ENCODE measurements at places on chromosomes 1 and 21. TPM values are rescaled to one million over a fixed set of nuclear protein-coding genes. Genes with fewer than 3 reads are reported as not detected.

DNA sequence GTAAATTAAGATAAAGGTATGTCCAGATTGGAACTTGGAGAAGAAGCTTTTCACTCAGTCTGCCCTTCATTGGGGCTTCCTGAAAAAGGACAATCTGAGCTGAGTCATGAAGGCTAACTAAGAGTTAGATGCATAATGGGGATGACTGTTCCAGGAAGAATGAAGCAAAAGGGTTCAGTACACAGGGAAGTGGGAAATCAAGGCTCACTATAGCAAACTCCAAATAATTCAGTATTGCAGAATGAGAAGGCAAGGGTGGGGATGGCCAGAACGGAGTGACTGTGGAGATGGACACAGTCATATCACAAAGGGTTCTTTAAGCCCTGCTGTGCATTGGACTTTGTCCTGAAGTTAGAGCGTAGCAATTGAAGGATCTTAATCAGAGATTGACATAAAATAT lies 158.3 kb downstream of the FGGY start:
- DNase-seq: no peak

- DNase-seq: peak; percentile 16
Measured at GRCh38 chr1:1082776-1083415, 8.8 kb upstream of the RNF223 start.

- no peak for DNase-seq
Measured at GRCh38 chr1:200909757-200910239, 15.1 kb downstream of the INAVA start.

NTMT2 gene
- 0.73 TPM for total RNA-seq

GRCh38 chr1:156417401-156418020 lies 48.5 kb downstream of the RHBG start:
- no peak for DNase-seq

TOR1AIP2 gene
- total RNA-seq: 40.8 TPM

DNA sequence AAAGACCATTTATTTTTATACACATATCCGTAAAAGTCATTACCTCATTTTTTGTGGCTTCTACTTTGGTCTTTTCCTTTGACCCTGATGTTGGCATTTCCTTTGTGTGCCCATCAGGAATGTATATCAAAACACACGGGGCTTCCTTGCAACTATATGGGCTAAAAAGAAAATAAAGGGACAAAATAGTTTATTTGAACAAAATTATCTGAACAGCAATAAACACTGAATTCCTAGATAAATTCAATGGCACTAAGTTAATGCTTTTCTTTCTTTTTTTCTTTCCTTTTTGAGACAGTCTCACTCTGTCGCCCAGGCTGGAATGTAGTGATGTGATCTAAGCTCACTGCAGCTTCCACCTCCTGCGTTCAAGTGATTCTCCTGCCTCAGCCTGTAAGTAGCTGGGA lies 45.2 kb downstream of the EPRS1 start:
- no peak for DNase-seq

GRCh38 chr1:232767305-232768074 lies 37.7 kb upstream of the MAP10 start:
- peak; percentile 31 for DNase-seq

- DNase-seq: no peak
Measured at GRCh38 chr1:5273280-5274003, 619.0 kb downstream of the AJAP1 start.

RGS1 gene
- total RNA-seq: 3.5 TPM

DNA sequence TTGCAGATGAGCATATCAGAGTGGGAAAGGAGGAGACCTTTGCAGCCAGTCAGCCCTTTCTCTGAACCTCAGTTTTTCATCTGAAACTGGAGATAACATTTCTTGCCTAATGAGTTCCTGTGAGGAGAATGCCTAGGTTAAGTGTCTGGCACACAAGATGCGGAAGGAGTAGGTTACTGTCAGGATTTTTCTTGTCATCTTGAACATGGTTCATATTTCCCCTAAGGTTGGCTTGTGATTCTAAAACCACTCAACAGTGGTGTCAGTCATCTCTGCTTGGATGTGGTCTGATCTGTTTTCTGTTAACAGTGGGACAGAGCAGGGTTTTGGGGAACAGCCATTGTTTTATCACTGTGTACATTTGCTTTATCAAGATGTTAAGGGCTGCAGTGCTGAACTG lies 70.6 kb downstream of the TGFB2 start:
- no peak for DNase-seq

Data from left cardiac atrium (tissue), 4 donors.